ENCODE measurements at places on chromosomes 13 and 19. TPM values are rescaled to one million over a fixed set of nuclear protein-coding genes. Genes with fewer than 3 reads are reported as not detected.
A peak's percentile ranks its signal among the peaks of the same experiment; 100 is the strongest.

RLN3 gene
- not detected for total RNA-seq

KLK4 gene
- total RNA-seq, result not detected

- peak within 1 kb of the TSS; percentile 62 for H3K4me3 ChIP-seq
- H3K27ac ChIP-seq, result no peak within 1 kb of the TSS
- peaks cover 28% of the 10 kb centered on the region for H3K36me3 ChIP-seq
- peak; percentile 74 for DNase-seq
- H3K4me1 ChIP-seq, result peaks cover 23% of the 10 kb centered on the region
Observed at GRCh38 chr19:49689133-49690078, at the start of gene ADM5. Gene ADM5 (plus strand): TSS chr19:49689594. CDS start chr19:49689838, 244 bp downstream.

DNA sequence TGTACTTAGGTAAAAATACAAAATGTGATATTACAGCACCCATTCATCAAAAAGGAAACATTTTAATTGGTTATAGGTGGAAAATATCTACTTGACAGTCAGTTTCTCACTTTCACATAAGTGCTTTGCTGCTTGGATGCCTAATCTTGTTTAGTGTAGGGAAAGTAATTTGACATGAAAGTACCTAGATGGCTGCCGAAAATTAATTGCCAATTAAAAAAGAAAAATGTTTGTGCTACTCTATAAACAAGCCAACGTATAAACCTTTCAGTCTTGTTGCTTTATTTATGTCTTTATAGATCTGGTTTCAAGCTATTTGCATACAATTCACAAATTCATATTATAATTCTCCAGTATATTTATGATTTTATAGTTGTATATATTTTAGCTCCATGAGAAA is 729.9 kb downstream of the DACH1 start:
- DNase-seq, result no peak
- H3K27ac ChIP-seq, result no peak overlapping the region
- no peaks in the 10 kb centered on the region for H3K4me1 ChIP-seq
- no peaks in the 10 kb centered on the region for H3K36me3 ChIP-seq
- H3K4me3 ChIP-seq, result no peak overlapping the region
